ENCODE measurements at places on chromosomes 5 and 9.

- no peak for DNase-seq
Observed at GRCh38 chr5:22683050-22683449, 170.1 kb downstream of the CDH12 start.

DNA sequence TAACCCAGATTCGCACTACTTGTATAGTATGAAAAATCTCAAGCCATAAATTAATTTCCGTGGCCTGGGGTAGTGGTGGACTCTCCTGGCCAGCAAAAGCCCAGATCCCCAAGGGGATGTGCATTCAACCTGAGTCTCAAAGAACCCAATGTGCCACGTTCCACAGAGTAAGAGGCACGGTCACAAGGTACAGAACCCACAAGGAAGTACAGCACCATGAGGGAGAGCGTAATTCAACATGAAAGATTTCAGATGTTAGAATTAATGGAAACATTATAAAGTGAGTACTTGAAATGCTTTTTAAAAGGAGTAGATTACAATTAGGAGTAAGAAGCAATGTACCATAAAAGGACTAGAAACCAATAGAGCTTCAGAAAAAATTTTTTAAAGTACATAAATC, 23.4 kb downstream of the SRD5A1 start:
- DNase-seq: no peak

GRCh38 chr5:133785182-133785581, 172.8 kb upstream of the FSTL4 start:
- no peak for DNase-seq

DNA sequence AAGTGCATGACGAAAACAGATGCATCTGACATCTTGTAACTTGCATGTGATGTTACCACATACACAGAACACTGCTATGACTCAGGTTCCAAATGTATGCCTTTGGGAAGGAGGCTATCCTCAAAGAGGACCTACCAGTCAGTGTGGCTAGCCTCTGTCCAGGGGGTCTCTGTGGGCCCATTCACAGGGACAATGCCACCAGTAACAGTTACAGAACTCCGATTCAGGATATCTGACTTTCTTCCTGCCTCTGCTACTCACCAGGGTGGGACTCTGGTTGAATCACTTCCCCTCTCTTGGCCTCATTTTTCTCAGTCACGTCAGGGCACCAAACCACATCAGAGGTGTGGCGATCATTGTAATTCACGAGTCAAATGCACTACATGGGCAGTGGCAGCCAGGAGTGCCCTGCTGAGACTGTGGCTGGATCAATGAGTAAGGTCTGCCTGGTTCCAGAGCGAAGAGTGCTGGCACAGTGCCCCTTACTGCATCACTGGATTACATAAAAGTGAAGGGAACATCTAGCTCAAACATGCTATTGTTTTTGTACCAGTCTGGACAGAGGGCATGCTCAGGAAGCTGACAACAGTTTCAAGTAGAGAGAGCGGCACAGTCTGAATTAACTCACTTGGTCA, 13.2 kb downstream of the ATOX1 start:
- no peak for DNase-seq

GRCh38 chr5:36378551-36378950, 76.8 kb upstream of the RANBP3L start:
- DNase-seq: no peak

GRCh38 chr9:11142965-11143738, 530.4 kb upstream of the PTPRD start:
- DNase-seq: no peak

DNA sequence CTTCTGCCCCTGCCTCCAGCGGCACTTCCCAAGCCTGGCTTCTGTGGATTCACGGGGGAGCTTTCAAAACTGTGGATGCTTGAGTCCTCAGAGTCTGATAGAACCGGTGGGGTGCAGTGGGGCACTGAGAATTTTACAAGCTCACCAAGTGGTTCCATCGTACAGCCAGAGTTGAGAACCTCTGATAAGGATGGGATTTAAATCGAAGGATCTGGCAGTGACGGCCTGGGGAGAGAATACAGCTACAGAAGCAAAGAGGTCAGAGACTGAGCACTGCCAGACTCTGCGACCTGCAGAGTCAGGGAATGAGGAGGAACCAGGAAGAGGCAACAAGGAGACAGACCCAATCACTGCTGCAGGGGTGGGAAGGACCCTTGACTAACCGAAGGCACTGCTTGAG, 124.6 kb upstream of the BOD1 start:
- no peak for DNase-seq

DNA sequence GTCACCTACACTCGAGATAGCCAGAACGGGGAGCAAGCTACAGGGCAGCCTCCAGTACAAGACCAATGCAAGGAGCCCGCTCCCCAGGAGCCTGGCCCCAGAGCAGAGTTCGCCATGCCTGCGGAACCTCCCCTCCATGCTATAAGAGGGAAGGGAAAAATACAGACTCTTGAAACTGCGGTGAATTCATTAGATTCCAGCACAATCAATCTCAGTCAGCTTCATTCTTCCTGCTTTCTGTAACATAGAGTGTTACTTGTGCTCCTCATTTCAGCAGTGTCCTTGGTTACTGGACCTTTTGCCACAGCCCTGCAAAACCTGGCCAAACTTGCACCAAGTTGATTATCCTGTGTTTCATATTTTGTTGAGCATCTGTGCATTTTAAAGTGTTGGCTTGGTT, 22.2 kb upstream of the CREBRF start:
- no peak for DNase-seq

DNA sequence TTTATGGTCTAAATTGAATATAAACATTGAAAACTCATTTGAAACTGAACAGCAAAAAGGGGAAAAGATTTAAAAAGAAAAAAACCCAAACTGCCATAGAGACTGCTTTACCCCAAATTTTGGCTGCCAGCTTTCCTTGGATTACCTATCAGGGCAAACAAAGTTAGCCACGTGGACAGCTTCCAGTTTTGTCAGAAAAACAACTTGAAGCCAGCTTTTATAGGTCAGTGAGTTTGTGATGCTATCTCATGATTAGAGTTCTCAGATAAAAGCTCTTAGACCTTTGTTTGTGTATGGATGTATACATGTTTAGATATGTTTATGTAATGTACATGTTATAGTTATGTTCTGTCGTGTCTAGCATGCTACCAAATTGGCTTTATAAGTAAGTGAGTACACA, 16.1 kb downstream of the FBP2 start:
- DNase-seq: no peak

- peak; percentile 95 for DNase-seq
Observed at GRCh38 chr5:172133359-172134029, 54.5 kb downstream of the STK10 start.

DNA sequence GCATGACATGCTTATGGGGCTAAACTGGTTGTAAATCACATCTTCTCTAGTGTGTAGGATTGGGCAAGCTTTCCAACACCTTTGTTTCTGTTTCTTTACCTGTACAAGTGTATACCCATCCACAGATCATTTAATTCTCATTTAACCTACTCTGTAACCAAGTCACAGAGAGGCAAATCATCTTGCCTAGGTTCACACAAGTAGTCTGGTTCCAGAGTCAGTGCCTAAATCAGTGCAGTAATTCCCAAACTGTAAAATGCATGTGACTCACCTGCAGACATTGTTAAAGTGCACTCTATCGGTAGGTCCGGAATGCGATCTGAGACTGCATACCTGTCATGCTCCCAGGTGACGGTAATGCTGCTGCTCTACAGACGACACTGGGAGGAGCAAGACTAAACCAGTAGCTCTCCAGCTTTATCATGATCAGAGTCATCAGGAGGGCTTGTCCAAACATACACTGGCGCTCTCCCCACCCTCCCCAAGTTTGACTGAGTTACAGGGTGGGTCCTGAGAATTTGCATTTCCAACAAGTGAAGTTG, 107.9 kb upstream of the FREM1 start:
- DNase-seq: no peak

- DNase-seq: peak; percentile 65
Observed at GRCh38 chr5:71887680-71888079, 168.6 kb downstream of the CARTPT start.
